ENCODE measurements at places on chromosomes 4 and X. TPM values are rescaled to one million over a fixed set of nuclear protein-coding genes. Genes with fewer than 3 reads are reported as not detected.

GRCh38 chr4:145935253-145936141 lies 3.1 kb downstream of the ZNF827 start:
- DNase-seq: peak; percentile 44

DNA sequence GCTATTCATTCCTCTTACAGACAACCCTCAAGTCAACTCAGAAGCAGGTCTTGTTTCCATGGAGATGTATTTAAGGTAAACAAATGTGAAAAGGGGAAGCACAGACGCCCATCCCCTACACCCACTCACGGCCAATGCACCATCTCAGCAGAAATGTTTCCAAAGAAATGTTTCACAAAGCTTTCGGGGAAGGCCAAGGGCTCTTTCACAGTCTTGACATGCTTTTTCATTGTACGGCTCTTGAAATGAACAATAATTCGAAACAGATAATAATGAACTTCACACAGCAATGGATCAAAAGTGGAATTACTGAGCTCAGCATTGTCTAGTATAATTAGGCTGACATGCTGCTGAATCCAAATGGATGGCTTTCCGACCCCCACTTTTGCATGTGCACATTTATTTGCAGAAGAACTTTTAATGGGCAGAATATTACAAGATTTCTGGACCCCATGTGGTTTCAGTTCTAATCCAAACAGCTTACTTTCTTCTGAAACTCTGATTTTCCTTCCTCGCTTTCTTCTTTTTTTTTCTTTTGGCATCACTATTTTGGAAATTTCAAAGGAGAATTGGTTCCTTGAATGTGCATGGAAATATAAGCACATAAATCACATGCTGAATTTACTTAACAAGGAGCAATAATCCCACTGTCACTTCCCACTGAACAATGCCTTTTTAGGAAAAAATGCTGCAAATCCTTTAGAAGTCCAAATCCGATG lies 160.9 kb downstream of the SMIM20 start:
- peak; percentile 67 for DNase-seq

The REST gene
- 39.5 TPM for total RNA-seq

The PPP4R3C gene
- not detected for total RNA-seq

The STATH gene
- not detected for total RNA-seq
